Ovary (tissue), 10 donors: ENCODE measurements at places on chromosomes 4 and X.

GRCh38 chr4:156762851-156763250, 208.7 kb downstream of the PDGFC start:
- no peak for DNase-seq

DNA sequence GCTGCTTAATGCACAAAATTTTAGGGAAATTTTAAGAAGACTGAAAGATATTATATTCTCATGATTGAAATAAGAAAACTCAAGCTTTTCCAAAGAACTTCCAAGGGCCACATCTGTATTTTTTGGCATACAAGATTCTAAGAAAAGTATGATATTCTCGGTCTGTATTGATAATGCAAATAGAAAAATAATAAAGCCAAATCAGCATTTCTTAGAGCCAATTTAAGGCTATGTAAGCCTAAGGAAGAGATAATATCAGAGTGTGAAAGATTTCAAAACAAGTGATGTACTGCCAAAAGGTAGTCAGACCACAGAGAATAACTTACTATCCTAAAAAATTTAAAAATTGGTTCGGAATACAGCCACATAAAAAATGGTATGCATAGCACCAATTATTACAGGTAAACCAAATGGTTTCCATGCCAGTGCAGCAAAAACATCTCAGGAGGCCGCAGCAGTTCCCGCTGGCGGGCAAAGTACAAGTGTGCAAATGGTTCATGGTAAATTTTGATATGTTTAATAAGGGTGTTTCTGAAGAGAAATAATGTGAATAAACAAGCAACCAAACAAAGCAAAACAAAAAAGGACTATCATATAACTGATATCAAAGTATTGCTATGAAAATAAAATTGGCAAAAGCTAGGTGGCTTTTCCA, 35.2 kb upstream of the NAP1L5 start:
- no peak for DNase-seq

GRCh38 chr4:1973218-1973617, 35.6 kb downstream of the NELFA start:
- no peak for DNase-seq

GRCh38 chr4:56972809-56973208, 4.6 kb downstream of the NOA1 start:
- DNase-seq, result no peak

DNA sequence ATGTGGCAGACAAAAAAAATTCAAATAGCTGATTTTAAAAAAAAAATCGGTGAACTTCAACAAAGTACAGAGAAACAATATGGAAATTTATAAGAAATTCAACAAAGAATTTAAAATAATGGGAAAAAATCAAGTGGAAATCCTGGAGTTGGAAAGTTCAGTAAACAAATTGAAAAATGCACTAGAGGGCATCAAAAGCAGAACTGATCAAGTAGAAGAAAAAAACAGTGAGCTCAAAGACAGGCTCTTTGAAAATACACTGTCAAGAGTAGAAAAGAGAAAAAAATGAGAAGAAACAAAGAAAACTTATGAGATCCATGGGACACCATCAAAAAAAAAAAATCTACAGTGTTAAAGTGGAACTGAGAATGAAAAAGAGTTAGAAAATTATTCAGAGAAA, 19.6 kb upstream of the FRG1 start:
- DNase-seq, result no peak

GRCh38 chr4:103303011-103303410, 104.9 kb upstream of the CENPE start:
- DNase-seq, result no peak

DNA sequence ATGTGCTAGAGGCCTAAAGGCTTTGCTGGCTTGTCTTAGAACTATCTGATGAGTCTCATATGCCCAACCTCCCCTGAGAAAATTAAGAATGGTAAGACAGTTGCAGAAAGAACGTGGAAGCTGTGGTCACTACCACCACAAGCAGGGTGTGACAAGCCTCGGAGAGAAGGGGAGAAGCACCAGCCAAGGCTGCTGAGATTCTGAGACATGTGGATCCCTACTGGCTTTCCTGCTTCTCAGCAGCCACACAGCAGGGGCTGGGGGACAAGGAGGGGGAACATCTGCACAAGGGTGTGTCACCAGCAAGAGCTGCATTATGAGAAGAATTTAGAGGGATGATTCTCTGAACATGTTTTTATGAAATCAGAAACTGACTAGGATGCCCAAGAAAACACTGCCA, 19.4 kb downstream of the TAPT1 start:
- DNase-seq, result no peak

DNA sequence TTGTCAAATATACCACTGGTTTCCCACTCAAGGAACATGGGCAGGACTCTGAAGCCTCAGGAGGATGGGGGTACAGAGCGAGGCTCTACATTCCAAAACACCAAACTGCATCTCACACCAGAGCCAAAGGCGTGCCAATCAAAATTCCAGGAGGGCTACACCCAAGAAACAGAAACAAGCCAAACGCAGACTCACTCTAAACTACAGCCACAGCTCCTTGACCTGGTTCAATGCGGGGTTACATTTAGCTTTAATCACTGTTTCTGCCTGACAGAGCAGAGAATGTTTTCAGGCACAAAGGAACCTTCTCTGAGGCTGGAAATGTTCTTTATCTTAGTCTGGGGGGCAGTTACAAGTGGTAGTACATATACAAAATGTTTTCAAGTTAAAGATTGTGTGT, 2121.5 kb upstream of the AGA start:
- DNase-seq, result no peak

- no peak for DNase-seq
Observed at GRCh38 chrX:100316987-100317386, 93.1 kb downstream of the PCDH19 start.

- DNase-seq, result no peak
Observed at GRCh38 chrX:102604327-102604726, 5.0 kb downstream of the ARMCX5 start.

- DNase-seq, result no peak
Observed at GRCh38 chr4:109207061-109207460, 95.4 kb downstream of the COL25A1 start.

DNA sequence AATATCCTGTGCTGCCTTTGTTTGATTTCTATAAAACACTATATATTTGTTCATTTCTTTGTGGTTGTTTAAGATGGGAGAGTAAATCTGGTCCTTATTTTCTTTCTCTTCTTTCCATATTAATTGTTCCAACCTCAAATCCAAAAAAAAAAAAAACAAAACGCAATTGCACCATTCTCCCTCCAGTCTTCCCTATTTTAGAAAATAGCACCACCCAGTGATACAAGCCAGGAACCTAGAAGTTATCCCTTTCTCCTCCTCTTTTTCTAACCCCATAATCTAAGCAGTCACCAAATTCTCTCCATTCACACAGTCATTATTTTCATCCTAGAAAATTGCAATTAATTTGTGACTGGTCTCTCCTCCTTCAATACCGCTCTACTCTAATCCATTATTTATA, 107.8 kb downstream of the GABRA3 start:
- no peak for DNase-seq

GRCh38 chr4:189771696-189772361, 168.8 kb upstream of the FRG1 start:
- DNase-seq, result no peak

- DNase-seq, result no peak
Observed at GRCh38 chr4:47198791-47199190, 167.4 kb downstream of the GABRB1 start.

DNA sequence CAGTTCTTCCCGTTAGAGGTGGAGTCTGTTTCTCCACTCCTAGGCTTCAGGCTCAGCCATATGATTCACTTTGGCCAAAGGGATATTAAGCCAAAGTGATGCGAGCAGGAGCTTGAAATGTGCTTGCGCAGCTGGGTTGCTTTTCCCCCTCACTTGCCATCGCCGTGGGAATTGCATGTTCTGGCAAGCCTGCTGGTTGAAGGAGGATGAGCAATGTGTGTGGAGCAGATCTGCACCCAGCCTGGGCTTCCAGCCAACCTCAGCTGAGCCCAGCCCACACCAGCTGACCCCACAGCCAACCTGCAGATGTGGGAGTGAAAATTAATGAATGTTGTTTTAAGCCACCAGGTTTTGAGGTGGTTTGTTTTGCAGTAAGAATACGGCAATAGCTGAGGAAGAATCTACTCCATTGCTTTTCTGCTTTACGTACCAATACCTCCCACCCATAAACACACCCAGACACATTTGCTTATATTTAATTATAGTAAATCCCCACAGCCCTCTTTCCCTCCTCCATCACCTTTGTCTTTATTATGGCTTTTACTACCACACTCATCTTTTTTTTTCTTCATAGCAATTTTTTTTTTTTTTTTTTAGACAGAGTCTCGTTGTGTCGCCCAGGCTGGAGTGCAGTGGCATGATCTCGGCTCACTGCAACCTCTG, 132.8 kb upstream of the FUNDC1 start:
- DNase-seq, result peak; percentile 51

DNA sequence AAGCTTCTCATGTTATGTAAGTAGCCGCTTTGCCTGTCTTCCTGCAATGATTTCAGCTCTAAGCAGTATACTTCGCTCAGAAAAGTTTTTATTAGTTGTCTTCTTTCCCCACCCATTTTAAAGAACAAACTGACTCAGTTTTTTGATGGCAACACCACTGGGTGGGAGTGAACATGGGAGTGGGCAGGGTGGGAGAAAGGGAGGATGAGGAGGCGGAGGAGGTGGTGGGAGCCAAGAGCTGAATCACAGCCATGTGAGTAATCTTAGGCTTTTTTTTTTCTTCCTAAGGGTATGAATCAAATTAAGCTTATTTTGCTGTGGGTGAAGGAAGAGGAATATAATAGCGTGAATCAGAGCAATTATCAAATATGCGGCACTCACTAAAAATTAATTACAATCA, 574.3 kb upstream of the DIPK2B start:
- DNase-seq, result peak; percentile 38

- no peak for DNase-seq
Observed at GRCh38 chrX:55026840-55027239, 3.9 kb downstream of the ALAS2 start.

- DNase-seq, result no peak
Observed at GRCh38 chrX:65821721-65822496, 154.5 kb downstream of the MSN start.

DNA sequence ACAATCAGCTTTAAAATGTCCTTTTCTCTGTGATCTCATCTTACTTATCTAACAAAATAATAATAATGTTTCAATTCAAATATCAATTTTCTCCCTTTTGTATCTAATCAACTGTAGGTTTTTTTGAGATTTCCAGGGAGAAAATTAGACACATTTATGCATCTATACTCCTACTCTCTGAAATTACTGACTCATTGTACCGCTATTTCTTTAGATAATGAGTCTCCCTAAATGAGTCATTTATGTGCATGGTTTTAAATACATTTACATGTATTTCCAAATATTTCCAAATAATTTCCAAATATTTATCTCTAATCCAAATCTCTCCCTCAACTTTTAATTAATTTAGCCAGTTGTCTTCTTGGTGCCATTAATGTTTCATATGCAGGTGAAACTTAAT, 621.0 kb downstream of the TECRL start:
- no peak for DNase-seq

GRCh38 chr4:118345813-118346212, 7.0 kb downstream of the PRSS12 start:
- DNase-seq, result no peak

- no peak for DNase-seq
Observed at GRCh38 chrX:75230296-75230695, 43.6 kb upstream of the UPRT start.

GRCh38 chr4:152864361-152864760, 71.8 kb upstream of the FHDC1 start:
- no peak for DNase-seq

DNA sequence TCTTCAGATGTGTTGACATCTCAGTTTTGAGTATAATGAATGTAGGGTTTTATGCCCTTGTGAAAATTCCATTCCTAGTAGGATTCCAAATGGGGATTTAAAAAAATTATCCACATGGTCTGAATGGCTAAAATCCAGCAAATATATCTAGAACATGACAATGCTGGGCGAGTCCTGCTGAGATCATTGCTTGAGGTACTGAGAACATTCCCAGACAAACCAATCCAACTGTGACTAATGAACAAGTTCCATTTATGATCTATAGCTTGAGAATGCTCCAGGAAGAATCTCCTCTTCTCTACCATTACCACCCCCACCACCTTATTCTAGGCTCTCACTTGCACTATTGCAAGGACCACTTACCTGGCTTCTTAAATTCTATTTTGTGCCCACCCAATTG, 77.2 kb upstream of the IL1RAPL2 start:
- no peak for DNase-seq

DNA sequence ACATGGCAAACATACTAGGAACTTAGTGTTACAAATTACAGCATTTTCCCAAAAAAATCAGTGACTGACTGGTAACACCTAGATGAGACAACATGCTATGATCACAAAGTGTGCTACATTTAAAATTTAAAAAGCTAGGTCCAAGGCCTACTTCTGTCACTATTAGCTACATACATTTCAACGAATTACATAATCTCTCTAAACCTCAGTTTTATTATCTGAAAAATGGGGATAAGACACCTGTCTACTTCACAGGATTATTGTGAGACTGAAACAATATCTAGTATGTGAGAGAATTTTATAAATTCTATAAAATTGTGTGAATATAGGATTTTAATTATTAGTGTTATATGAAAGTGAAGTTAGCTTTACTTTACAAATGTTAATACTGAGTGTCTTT, 228.5 kb downstream of the DCLK2 start:
- DNase-seq, result no peak

DNA sequence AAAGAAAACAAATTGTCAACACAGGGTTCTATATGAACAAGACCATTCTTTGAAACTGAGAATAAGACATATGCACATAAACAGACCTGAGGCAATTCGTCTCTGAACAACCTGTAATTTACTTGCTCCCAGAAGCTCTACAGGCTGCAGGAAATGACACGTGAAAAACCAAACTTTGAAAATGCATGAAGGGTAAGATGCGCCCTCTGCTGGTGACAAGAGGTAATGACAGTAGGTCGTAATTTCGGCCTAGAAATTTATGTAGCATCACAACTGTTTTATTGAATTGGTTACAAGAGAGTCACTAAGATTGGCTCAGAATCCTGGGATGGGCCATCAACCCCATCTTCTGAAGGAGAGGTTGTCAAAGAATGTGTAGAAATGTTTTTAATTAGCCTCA, 276.5 kb downstream of the PPP4R3C start:
- DNase-seq, result no peak

DNA sequence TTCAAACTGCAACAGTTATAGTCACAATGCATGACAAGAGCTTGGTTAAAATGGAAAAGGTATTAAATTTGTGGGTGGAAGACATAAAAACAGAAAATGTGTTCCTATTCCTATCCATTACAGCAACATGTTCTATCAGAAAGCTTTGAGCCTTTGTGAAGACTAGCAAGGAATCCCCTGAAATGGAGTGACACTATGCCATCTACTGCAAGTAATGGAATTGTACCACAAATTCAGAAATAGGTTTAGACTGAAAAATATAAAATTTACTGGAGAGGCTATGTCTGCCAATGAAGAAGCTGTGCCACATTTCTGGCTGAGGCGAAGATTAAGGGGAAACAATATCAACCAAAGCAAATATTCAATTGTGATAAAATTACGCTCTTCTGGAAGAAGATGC, 247.9 kb downstream of the ADAM29 start:
- no peak for DNase-seq

DNA sequence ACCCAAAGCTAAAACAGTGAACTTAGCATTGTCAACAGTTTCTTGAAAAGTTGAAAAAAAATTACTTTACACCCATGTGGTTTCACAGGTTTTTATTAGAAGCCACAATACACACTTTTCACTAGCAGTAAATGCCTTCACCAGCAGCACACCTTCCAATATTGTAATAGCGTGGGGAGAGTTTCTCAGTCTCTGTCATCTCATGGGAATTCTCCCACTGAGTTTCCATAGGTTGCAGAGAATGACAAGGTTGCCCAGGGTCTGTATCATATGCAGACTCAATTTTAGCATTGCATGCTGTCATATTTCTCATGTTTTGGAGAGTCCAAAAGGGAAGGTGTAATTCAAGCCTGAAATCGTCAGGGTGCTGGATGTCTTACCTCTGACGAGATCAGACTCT, 486.1 kb upstream of the TENM3 start:
- no peak for DNase-seq
